NCI-H748 treated with DMSO at 0.1 percent for 48 hours (cell line): ENCODE measurements at places on chromosomes 6 and 20.

DNA sequence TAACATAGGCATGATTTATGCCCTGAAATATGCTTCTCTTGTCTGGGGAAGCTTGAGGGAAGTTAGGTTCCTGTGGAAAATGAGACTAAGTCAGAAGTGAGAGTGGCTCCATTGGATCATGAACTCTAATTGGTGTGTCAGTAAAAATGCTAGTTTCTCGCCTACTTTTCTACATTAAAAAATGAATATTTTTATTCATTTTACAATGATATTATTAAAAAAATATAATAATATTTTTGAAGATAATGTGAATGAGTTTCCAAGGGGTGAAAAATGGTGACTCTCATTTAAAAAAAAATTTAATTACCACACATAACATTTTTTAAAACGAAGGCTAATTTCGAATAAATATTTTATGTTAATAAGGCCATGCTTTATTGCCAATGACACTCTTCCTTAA lies 84.2 kb downstream of the HIVEP1 start:
- no peak for DNase-seq

GRCh38 chr20:38889792-38890496 lies 36.3 kb upstream of the FAM83D start:
- no peak for DNase-seq

GRCh38 chr6:151179321-151179720 lies 60.4 kb upstream of the AKAP12 start:
- no peak for DNase-seq

DNA sequence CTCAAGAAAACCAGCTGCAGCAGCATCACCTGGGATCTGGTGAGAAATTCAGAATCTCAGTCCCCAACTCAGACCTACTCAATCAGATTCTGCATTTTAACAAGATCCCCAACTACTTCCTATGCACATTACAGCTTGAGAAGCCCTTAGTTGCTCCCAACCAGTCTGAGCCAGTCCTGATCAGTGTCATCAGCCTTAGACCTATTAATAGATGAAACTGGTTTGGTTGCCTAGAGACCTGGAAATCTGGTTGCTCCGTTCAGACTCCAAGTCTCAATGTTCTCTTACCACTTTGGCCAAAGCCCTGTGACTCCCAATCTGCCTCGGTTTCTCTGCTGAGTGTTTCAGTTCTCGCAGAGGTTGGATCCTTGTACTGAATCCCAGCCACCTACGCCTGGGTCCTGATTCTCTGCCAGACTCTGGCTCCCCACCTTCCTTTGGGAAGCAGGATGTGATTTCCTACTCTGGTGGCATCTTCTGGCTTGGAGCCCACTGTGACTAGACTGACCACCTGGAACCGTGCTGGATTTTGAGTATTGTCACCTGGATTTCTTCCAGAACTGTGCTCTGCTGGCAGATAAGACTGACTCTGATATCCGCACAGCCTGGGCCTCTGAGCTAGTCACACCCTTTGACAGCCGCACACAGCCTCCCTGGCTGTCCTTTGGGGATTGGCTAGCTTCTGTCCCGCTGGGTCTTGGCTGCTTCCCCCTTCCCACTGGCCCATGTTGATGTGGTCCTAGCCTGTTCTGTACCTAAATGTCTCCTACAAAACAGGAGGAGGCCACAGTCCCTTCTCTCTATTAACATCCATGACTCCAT lies 20.3 kb upstream of the ATXN1 start:
- peak; percentile 28 for DNase-seq

- DNase-seq, result no peak
Observed at GRCh38 chr20:17872434-17872833, 96.2 kb downstream of the SNX5 start.

GRCh38 chr6:32692019-32692418 lies 25.6 kb upstream of the HLA-DQB1 start:
- DNase-seq, result no peak

DNA sequence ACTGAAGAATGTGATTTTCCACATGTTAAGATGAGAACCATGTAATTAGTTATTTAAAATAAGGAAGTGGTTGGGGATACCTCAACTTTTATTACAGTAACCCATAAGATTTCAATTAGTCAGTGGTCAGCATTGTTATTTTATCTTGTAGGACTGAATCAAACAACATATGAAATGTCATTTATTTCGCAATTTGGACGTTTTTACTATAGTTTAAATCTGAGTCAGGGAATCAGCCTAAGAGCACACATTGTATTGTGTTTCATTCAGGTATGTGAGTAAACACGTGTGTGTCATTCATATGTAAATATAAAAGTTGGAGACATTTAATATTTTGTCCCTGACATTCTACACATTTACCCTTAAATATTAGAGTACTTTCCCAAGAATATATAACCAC lies 1418.7 kb downstream of the GRIK2 start:
- DNase-seq, result no peak

DNA sequence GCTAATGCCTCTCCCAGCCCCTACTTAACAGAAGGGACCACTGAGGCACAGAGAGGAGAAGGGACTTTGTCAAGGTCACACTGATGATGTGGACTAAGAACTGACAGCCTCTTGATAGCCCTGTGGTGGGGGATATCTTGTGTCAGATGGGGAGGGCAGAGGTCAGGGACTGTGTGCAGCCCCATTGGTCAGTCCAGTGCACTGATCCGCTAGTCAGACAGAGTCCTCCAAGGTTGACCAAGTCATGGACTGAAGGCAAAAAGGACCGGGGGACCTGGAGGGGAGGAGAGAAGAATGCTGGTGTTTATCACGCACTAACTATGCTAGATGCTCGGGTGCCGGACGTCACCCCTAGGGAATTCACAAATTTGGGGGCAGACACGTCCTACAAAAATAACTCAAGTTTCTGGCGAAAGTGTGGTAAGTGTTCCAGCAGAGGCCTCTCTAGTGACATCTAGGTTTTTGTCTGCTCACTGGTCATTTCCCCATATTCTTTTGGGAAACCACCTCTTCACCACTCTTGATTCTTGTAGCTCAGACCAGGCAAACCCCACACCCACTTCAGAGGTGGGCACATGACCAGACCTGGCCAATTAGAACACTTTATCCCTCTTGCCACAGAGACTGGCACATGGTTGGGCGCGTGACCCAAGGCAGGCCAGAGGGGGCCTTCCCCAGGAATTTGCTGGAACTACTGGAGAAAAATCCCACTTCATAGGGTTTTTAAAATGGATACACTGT lies 21.0 kb downstream of the TCF15 start:
- no peak for DNase-seq

- no peak for DNase-seq
Observed at GRCh38 chr6:131657630-131658111, 20.6 kb downstream of the ENPP3 start.

DNA sequence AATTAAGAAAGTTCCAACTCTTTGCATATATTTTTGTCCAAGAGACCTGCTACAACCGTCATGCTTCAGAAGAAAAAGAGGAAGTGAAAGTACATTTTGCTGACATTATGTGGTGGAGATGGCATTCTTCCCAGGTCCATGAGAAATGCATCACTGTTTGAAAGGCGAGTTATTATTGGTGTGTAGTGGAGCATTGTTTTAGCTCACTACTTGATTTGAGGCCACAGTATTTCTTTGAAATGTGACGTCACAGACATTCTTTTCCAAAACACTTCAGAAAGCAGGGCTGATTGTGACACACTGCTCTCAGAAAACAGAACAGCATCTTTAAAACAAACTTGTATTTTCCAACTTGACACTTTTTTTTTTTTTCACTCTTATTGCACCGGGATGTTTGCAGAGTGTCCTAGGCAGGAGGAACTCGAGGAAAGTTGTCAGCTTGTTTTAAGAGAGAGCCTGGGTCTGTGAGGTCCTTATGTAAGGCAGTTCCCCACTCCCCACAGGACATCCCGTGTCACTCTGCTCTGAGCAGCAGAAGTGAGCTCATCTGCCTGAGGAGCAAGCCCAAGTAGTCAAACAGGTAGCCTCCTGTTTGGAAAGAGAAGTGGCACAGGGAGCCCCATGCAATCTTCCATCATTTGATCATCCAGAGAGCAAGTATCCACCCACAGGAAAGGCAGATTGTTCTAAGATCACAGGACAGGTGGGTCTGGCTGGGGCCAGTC lies 1.1 kb downstream of the SPTLC3 start:
- DNase-seq, result no peak

DNA sequence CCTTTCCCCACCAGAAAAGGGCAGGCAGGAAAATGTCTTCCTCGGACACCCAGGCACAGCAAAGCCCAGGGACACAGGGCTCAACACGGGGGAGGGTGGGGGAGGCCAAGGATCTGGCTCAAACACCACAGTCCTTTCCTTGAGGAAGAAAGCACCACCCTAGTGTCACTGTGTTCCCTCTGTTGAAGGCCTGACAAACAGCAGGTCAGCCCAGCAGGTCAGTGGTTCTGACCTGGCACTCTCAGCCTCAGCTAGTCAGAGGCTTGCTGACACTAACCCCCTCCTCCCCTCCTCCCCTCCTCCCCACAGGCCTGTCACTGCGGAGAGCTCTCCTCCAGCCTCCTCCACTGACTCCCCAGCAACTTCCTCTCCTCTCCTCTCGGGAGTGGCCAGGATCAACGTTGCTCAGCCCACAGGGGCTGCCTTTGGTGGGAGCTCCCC lies 239.6 kb downstream of the LRFN2 start:
- no peak for DNase-seq

- no peak for DNase-seq
Observed at GRCh38 chr6:79614326-79615305, 16.5 kb upstream of the SH3BGRL2 start.

DNA sequence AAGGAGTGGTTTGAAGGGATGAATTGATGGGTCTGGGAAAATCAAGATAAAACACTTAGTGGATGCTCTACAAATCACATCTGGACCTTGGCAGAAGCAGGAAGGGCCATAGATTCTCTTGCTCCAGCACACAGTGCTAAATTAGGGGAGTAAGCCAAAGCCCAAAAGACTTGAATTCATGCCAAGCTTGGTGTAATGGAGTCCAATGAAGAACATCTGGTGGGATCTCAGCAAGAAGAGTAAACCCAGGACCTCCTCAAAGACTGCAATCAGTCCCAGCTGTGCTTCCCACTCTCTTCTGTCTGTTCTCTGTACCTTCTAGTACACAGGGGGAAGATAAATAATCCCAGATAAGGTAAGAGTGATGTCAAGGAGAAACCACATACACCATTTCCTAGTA lies 683.4 kb downstream of the RNF144B start:
- no peak for DNase-seq

DNA sequence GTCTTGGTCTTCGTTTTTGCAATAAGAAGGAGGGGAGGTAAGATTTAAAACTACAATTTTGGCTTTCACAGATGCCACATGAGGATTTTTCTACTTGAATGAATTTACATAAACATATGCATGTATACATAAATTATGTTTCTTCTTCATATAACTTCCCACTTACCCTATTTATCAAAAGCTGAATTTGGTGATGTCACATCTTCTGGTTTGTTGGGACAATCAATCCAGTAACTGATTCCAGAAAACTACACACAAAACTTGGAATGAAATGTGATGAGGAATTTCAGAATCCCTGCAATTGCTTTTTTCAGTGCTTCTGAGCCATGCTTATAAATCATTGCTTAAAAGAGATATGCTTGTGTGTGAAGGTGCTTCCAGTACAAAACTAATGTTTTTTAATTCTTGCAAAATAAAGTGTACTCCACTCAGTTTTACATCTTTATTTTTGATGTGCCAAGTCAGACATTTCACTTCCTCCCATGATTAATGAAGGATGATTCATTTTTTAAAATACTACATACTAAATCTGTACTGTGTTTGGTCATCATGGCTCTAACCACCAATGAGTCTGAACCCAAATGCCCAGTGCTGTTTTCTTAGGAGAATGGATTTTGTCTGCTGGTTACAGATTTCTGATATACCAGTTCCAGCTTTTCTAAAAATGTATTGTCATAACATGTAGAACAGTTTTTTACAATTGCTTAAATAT lies 32.1 kb upstream of the RIN2 start:
- no peak for DNase-seq

- DNase-seq, result no peak
Observed at GRCh38 chr6:35154262-35154661, 13.1 kb upstream of the TCP11 start.

DNA sequence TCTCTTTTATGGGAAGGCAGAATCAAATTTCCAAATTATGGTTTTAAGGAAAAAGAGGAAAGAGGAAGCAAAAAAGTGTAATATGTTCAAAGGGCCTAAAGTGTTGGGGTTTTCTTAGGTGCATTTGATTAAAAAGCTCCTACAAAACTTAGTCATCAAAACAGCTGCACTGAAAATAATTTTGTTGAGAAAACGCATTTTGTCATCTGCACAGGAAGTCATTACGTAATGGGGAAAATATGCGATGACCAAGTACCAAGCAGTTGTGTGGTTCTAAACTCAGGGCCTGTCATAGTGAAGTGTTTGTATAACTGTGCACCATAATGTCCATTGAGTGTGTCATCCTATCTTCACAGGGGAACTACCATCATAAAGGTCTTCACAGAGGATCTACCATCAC lies 15.6 kb downstream of the HAO1 start:
- no peak for DNase-seq

DNA sequence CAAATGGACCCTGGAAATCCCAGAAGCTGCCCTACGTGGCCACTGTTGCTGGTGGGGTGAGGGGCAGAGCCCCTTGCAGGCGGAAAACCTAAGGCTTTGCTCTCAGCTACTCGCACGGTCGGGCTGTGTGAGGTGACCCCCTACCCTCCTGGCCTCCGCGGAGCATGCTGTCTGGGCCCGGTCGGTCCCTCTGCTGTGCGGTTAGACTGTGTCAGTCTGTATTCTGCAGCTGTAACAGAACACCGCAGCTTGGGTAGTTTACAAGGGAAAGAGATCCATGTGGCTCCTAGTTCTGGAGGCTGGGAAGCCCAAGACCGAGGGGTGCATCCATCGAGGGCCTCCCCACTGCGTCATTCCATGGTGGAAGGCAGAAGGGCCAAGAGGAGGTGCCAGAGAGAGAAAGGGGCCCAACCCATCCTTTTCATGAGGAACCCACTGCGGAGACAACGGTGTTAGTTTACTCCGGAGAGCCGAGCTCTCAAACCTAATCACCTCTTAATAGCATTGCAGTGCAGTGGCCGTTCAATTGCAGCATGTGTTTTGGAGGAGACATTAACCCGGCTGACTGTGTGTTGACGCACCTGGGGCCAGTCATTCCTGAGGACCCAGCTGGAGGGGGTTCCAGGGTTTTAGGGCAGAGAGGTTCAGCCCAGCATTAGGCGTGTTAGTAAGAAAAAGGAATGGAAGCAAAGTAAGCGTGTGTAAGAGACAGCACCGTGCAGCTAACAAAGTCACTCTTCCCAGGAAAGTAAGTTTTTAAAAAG lies 18.3 kb downstream of the COL9A3 start:
- DNase-seq, result no peak
